ENCODE measurements at places on chromosomes 6 and 20.

DNA sequence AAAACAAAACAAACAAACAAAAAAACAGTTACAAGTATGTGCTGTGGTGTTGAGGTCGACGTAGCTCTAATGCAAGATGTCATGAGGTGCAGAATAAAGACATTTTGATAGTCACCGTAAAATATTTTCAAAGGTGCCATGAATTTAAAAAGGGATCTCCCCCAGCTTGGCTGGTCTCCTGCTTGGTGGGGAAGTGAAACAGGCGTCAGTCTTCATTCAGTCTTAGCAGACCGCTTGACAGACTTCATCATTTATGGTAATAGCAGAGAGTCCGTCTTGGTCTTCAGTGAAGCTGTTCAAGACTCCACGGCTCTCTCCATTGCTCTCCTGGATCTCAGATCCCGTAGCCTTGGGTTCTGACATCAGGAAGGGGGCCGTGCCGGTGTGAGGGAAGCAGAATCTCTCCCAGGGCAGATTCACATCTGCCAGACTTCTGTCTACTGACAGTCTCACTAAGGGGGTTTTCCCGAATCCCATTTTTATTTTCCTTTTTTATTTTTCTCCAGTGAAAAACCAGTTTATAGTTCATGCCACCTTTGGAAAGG, 1.6 kb downstream of the SLC24A3 start:
- DNase-seq: no peak

DNA sequence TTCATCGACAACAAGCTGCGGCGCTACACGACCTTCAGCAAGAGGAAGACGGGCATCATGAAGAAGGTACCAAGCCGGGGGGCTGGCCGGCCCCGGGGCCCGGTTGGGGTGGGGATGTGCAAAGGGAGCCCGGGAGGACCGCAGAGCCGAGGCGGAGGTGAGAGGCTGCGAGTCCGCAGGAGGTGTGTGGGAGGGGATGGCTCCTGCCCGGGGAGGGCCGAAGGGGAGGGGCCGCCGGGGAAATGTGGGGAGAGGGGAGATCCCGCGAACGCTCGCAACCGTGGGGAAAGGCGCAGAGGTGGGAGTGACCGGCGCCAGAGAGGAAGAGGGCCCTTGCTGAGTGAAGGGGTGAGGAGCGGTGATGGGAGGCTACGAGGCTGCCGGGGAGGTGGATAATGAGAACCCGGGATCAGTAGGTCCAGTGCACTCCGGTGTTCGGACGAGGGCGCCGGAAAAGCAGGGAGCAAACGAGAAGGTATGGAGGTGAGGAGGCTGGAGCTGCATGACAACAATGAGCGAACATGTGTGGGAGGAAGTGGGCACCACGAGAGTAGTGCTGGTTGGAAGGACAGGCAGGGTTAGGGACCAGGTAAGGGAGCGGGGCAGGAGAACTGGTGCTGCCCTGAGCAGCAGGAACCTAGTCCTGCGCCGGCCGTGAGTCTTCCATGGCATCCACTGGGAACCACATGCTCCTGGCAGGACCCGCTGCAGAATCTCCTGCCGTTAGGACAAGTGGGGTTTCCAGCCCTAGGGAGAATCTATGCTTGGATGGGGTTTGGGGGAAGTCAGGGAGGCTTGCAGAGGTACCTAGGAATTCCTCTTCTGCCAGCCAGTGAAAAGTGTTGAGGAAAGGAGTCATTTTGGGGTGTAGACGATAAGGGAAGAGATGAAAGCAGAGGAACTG, 1.3 kb downstream of the SRF start:
- peak; percentile 37 for DNase-seq

- no peak for DNase-seq
Measured at GRCh38 chr6:6798448-6798860, 209.9 kb downstream of the LY86 start.

DNA sequence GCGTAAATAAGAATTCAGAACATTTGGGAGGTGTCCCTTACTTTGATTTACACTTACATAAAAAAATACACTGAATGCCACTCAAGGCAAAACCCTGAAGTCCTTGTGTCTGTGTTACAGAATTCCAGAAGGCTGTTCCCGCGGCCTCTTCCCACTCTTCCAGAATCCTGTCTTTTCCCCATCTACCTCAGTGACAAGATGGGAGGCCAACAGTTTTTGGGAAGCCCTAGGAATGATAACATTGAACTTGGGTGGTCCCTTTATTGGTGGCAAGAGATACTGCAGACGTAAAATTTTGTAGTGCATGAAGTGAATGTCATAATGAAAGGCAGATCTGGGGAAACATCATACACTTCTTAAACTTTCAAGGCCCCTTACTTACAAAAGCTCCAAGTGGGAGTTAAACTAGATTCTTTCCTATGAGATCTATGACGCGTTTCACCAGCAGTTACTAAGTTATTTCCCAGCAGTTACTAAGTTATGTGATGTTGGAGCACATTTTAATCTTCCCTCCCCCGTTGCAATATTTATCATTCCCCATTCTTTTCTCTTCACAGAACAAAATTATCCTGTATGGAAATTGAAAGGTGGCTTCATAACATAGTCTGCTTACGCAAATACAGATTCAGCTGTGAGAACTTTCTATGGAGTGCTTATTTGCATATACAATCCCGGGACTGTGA, 79.5 kb downstream of the BCAS1 start:
- no peak for DNase-seq

GRCh38 chr20:56781108-56781739, 152.1 kb downstream of the TFAP2C start:
- no peak for DNase-seq

DNA sequence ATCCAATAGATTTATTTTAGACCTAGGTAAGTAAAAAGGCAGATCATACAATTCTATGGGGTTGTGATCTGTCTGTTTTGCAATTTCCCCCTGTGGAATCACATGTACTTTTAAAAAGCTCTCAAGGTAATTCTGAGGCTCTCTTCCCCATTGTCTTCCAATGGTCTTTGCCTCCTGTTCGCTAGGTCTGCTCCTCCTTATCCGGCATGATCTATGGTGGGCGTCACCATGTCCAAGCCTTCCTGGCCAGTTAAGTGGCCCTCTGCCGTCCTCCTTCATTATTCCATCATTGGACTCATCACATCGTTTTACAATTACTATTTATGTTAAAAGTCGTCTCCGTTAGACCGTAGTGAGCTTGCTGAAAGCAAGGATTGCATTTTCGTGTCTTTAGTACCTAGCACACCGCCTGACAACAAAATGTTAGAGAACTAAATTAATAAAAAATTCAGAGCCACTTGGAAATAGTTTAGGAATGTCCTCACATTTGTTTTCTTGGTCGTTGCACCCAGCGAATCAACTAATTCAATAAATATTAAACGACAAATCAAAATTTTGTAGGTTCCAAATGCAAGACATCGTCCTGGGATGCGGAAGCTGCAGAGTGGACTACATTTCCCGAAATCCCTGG, 2.2 kb upstream of the STXBP5 start:
- DNase-seq: no peak

DNA sequence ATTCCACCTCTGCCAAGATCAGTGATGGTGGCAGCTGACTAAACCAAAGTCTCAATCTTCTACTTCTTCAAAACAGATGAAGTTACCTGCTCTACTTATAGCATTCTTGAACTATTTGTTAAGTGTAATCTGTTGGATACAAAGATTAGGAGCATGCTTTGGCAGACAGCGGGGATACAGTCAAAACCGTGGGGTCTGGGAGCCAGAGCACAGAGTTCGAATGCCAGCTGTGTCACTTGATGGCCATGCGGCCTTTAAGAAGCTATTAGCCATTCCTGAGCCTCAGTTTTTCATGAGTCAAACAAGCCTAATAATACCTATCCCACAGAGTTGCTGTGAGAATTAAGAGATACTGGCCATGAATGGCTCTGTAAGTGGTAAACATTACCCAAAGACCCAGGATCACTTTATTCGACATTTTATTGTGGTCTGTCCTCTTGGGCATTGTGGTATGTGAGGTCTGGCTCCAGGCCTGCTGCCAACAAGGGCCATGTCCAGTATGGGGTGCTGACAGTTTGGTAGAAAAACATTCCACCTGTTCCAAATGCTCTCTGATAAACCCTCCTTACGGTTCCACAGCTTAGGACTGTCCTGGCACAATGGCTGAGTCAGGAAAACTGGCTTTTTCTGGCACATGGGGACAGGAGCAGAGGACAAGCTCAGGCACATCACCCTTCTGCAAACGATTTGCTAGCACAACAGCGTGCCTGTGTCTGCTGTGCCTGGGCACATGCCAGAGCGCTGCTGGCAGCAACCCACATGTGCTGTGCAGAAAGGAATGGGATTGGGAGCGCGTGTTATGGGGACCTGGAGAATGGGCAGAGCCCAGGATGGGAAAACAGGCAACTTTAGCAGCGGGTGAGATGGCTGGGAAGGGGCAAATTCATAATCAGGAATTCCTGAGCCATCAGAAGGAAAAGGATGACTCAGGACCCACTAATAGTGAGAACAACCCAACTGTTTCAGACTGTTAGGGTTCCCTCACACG, 15.7 kb upstream of the FAM83C start:
- DNase-seq: no peak

- no peak for DNase-seq
Measured at GRCh38 chr6:161481786-161482516, 208.1 kb upstream of the AGPAT4 start.

GRCh38 chr20:37901240-37901639, 1.7 kb upstream of the VSTM2L start:
- DNase-seq: no peak

GRCh38 chr6:107561306-107561705, 71.4 kb downstream of the SOBP start:
- DNase-seq: no peak

GRCh38 chr20:51594236-51595057, 51.9 kb upstream of the NFATC2 start:
- no peak for DNase-seq

GRCh38 chr6:118899948-118900347, 6.0 kb downstream of the ASF1A start:
- no peak for DNase-seq

DNA sequence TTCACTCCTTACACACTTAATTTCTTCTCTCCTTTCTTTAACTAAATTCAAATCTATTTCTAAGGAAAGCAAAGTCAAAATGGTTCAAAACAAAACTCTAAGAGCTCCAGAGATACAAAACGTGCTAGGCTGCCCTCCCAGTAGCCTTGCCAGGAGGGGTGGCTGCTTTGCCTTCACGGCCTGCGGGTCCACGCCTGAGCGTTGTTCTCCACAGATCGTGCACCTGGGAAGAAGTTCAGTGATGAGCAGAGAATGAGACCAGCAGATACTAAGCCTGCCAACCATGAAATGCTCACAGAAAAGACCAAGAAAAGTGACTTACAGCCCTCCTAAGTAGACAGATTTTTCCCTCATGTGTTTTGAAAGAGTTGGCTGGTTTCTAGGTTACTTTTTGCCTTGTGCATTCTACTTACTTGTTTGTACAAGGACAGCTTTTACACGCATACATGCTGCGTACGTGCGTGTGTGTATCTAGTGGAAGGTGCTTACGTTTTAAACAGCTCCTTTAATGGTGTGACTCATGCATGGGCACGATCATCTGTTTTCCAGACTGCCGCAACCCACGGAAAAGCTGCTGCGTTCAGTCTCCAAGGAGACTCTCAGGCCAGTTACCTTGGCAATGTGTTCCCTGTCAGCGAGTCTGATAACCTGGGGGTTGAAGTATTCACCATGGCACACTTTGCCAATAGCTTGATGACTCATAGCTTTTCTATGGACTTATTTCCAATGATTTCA, 32.4 kb upstream of the PBOV1 start:
- no peak for DNase-seq

DNA sequence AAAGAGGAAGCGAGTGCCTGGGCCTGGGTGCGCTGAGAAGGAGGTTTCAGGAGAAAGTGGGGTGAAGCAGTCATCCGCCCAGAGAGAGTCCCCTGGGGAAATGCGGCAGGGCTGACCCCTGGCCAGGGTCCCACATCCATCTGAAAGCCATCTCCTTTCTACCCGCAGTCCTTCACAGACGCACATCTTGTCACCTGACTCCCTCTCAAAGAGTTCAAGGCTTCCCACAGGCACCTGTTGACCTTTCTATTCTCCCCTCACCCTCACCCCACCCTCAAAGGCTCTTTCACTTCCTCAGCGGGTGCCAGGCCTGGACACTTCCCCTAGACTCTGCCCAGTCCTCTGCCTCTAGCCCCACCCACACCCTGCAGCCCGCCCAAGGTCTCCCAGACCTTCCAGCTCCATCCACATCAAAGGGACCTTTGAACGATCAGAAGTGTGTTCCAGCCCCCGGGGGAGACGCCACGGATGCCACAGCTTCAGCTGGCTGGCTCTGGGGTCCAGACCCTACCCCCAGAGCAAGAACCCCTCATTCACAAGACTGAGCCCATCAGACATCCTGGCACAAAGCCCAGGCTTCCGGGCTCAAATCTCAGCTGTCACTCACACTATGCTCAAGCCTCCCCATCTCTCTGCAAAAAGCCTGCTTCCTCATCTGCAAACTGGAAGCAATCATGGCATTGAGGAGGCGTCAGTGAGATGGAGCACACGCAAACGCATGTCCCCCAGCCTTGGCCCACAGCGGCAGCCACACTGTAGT, 2.1 kb downstream of the CTSZ start:
- DNase-seq: peak; percentile 32

DNA sequence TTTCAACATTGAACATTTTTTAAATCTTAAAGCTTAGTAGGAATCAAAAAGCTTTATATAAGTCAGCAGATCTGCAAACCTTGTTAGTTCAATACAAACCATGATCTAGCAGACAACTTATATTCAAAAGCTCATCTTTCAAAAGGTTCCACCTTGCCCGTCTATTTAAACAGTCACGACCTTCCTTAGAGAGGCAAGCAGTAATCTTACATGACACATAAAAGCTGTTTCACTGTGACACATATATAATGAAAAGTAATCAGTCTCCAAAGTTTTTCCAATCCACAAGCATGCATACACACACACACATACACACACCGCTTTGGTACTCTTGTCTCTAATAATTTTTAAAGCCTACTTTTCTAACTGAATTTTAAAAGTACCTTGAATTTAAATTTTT, 12.9 kb downstream of the SOD2 start:
- DNase-seq: no peak

DNA sequence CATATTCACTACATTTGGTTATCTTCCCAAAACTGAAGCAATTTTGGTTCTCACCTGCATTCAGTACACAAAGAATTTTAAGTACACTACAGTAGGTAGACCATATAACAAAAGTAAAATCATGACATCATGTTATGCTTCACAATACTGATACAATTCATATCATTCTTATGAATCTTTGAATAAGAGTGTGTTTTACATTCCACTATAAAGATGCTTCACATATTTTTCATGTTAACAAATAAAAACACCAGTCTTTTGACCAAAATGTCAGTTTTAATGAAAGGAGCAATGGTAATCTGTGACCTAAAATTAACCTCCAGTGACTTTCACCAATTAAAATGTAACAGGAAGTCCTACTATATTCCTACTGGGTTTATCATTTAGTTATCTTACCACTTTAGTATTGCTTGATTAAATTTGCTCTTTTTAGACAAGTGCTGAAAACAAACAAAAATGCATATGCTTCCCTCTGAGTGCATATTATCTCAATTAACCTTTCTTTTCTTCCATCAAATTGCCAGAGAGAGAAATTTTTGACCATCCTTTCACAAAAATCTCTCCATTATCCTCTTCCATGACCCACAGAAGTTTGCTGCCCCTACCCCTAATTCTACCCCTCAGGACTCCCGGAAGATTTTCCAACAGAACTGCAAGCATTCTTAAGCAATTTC, 49.3 kb downstream of the PHIP start:
- DNase-seq: no peak

GRCh38 chr20:50574108-50574507, 63.9 kb downstream of the PTPN1 start:
- no peak for DNase-seq

Measured in hematopoietic multipotent progenitor cell treated with erythropoietin and hydrocortisone succinate and interleukin-3 and kit ligand, for 17 days (in vitro differentiated cells).